NCI-H526 (cell line): ENCODE measurements at places on chromosomes 3 and 15.
A peak's percentile ranks its signal among the peaks of the same experiment; 100 is the strongest.

DNA sequence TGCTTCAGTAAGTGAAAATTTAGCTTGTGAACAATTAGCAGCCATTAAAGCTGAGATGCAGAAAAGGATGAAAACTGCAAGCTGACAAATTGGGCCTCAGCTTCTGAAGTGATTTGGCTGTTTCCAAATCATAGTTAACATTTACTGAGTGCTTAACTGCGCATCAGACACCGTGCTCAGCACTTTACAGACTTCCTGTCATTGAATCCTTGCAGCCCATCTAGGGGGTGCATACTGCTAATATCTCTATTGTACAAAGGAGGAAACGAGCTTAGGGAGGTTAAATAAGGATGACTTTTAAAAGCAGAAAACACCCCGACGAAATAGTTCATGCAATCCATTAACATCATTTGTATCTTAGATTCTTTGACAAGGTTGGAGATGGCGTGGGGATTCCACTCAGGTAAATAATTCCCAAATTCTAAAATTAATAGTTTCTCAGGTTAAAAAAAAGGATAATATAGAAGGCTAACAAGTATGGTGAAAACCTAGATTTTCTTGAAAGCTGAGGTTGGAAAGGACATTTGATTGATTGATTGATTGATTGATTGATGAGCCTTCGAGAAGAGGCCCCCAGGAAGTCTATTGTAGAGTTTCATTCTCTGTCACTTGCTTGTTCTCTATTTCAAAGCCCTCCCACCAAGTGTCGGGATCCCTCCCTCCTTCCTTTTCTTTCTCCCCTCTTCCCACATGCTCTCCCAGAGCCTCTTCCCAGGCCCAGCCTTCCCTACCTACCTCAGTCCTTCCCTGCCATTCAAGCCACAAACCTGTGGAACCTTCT, 23.5 kb upstream of the EPHB3 start:
- no peak for DNase-seq

DNA sequence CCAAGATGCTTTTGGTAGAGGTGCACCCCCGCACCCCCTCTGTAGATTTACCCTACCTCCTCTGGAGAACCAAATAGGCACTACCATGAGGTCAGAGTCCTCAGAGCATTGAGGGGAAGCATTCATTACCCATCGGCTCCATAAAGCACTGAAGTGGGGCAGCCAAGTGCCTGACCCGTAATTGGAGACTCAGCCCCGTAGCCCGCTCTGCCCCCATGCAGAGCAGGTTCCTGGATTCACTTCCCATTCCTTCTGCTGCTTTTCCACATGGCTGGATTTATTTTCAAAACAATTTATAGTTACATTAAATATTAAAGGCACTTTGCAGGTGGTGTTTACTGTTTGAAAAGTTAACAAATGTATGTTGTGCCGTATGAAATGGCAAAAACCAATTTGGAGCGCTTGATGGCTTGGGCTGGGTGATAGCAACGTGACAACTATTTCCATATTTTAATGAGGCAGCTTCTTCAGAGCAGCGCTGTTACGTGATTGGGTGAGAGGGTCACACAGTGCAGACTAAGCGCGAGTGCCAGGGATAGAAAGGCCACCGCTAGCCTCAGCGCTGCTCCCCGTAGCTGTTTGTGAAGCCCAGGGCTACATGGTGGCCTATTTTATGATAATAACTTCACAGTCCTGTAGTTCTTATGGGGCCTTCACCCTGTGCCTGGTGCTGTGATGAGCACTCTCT, 373.8 kb upstream of the PROK2 start:
- peak; percentile 55 for DNase-seq

- no peak for DNase-seq
These were observed 56.4 kb downstream of the NCEH1 start for GRCh38 chr3:172654470-172654869.

DNA sequence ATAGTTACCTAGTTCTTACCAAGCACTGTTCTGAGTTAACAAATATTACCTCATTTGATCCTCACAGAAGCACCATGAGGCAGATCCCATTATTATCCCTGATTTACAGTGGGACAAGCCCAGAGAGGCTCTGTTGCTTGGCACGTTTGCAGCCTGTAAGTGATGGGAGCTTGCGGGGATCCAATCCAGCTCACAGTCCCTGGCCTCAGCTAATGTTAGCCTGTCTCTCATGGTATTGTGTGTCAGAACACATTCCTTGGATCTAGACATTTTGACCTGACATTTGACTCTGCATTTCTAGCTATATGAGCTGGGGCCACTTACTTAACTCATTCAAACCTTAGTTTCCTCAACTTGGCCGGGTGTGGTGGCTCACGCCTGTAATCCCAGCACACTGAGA, 246.9 kb upstream of the LRTM1 start:
- DNase-seq = no peak

- no peak for DNase-seq
These were observed 44.7 kb upstream of the LIPC start for GRCh38 chr15:58387130-58387529.

GRCh38 chr3:127959873-127960272, 44.8 kb downstream of the KBTBD12 start:
- DNase-seq = peak; percentile 83

DNA sequence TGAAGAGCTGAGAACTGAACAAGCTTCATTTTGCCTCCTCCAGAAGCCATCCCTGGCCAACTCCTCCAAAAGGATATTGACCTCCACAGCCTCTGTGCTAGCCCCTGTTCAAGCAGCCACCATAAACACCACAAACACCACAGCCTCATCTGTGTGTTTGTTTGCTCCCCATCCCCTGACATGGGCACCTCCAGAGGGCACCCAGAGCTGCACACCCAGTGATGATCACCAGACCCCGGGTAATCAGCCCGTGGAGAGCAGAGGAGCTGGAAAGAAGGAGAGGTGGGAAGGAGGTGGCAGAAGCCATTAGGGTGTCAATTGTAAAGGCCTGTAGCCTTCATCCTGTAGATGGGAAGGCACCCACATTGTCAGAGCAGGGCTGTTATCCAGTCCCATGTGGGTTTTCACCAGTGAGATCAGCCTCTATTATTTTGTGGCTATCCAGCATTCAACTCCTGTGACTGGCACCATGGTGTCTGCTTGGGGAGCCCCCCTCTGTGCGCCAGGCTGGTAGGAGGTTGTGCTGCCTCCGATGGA, 6.8 kb upstream of the WNT7A start:
- no peak for DNase-seq

DNA sequence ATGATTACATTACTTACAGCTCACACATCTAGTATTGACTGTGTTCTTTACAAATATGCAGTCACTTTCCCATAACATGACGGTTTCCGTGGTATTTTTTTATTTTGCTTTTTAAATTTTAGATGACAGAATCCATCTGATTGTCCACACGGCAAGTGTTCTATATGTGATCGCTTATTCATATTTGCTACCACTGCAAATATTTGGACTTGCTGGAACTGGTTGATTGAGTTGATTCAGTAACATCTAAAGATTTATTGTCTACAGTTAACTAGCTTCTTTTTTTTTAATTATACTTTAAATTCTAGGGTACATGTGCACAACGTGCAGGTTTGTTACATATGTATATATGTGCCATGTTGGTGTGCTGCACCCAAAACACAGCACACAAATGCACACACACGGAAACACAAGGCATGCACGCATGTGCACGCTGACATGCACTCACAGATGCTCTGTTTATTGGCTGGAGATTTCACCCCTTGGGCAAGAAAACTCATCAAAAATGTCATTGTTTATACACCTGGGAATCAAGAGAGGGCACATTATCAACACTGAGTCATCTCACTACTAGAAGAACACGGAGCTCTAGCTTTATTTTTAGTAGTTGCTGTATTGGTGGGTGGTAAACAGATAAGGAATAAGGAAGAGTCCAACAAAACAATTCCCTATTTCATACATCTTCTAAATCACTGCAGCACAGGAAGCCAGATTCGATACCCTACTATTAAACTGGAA, 16.4 kb downstream of the ARRDC4 start:
- no peak for DNase-seq

DNA sequence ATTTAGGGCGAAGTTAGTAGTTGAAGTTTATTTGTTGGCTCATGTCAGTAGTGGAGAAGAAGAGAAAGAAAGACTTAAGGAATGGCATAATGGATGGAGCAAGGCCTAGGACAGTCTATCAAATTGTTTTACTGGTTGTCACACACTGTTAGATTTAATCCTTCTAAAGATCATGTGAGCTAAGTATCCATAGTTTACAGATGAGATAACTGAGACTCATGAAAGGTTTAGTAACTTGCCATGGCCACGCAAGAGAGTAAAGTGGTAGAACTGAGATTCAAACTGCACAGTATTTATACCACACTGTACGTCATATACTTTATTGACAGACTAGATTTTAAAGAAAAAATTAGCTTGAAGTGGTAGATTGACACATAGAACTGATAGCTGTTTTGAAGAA, 11.4 kb downstream of the SPRED1 start:
- DNase-seq = no peak

- DNase-seq = no peak
These were observed 320.3 kb upstream of the SATB1 start for GRCh38 chr3:18745472-18745871.

DNA sequence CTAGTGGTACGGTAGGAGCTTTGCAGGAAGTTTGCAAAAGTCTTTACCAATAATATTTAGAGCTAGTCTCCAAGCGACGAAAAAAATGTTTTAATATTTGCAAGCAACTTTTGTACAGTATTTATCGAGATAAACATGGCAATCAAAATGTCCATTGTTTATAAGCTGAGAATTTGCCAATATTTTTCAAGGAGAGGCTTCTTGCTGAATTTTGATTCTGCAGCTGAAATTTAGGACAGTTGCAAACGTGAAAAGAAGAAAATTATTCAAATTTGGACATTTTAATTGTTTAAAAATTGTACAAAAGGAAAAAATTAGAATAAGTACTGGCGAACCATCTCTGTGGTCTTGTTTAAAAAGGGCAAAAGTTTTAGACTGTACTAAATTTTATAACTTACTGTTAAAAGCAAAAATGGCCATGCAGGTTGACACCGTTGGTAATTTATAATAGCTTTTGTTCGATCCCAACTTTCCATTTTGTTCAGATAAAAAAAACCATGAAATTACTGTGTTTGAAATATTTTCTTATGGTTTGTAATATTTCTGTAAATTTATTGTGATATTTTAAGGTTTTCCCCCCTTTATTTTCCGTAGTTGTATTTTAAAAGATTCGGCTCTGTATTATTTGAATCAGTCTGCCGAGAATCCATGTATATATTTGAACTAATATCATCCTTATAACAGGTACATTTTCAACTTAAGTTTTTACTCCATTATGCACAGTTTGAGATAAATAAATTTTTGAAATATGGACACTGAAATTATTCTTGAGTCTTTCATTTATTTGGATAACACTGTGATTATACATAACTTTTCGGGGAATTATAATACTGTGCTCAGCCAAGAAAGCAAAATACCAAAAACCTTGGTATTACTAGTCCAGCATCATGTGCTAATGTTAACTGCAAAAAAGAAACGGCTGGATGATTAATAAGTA, 2.2 kb downstream of the SOX2 start:
- no peak for DNase-seq

DNA sequence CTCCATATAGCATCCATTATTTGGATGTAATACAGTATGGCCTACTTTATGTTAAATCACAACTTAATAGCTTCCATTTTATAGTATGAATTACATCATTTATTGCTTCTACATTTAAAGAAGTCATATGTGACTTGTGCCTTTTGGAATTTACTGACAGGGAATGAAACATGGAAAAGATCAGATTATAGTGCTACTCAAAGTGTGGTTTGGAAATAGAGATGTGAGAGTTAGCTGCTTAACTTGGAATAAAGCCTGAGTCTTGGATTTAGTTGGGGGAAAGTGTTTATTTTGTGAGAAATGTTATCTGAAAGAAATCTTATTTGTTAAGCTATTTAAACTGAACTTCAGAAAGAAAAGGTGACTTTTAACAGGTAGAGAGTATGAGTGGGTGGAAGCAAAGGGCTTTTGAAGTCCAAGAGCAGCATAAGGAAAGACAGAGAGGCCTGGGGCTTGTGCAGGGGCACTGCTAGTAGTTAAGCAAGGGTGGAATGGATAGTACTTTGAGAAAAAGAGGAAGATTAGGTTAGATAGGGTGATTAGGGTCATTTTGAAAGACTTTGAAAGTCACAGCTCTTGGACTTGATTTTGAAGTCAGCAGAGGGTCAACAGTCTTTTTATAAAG, 60.5 kb downstream of the SLMAP start:
- DNase-seq = no peak

GRCh38 chr3:50211930-50212329, 6.9 kb downstream of the SLC38A3 start:
- no peak for DNase-seq

- DNase-seq = peak; percentile 24
These were observed 37.1 kb upstream of the ARNT2 start for GRCh38 chr15:80367094-80367493.

- DNase-seq = no peak
These were observed 213.2 kb upstream of the IL12A start for GRCh38 chr3:159775372-159775961.

- no peak for DNase-seq
These were observed 404.2 kb upstream of the CDIN1 start for GRCh38 chr15:36175186-36175740.

DNA sequence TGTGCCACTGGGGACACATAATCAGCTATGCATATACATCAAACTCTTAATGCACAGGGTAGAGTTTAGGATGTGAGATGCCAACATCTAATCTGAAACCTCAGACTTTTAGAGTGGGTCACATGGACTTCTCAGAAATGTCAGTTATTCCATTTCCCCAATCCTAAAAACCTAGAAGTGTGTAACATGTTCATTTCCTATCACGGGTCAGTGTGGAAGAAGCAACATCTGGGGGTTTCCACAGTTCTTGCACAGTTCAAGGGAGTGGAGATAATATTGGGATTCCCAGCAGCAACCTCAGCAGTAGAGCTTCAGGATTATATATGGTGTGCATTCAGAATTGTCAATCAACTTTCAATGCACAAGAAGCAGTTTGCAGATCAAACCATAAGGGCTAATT, 44.4 kb upstream of the SPRED1 start:
- DNase-seq = no peak

- no peak for DNase-seq
These were observed 139.6 kb downstream of the MCTP2 start for GRCh38 chr15:94370936-94371285.

- DNase-seq = no peak
These were observed 7.2 kb downstream of the MAP2K5 start for GRCh38 chr15:67549736-67550135.

GRCh38 chr15:70791259-70791658, 27.9 kb upstream of the UACA start:
- peak; percentile 6 for DNase-seq

GRCh38 chr15:92130244-92130643, 263.4 kb upstream of the ST8SIA2 start:
- no peak for DNase-seq

GRCh38 chr3:106628407-106628806, 748.8 kb upstream of the CCDC54 start:
- no peak for DNase-seq

- no peak for DNase-seq
These were observed 109.7 kb downstream of the UBE2E2 start for GRCh38 chr3:23312866-23313265.
